ENCODE measurements at places on chromosomes 3 and 15.

DNA sequence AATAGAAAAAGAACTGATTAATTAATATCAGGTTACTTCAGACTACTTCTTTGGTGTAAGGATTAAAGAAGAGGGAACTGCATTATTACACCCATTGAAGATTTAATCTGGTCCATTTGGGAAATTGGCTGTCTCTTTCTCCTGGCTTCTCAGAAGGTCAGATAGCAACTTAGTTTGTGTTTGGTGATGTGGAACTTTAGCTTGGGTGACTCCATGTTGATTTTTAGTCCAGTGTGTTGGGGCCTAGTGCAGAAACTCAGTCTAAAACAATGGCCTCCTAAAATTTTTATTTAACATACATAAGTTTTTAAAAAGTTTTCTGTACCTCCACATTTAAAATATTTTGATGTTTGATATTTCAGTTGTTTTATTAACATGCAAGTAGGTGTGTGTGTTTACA, 27.6 kb upstream of the GPD1L start:
- no peak for DNase-seq

- no peak for DNase-seq
These were observed 101.9 kb upstream of the GALNT15 start for GRCh38 chr3:16072420-16073110.

DNA sequence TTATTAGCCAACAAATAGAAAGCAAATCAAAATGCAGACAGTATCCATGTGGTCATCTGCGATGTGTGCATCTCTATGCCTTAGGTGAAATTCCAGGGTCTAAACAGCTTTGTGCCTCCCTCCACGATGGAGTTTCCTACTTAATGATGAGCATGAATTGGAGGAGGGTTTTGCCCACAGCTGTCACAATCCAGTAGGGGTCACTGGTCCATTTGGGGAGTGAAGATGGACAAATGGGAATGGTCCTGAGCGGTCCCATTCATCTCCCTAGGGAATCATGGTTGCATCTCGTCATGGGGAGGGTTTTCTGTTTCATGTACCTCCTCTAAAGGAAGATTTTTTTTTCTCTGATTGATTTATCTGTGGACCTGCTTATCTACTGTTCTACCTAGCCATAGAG, 358.0 kb downstream of the PTPRG start:
- DNase-seq: no peak

GRCh38 chr3:100080573-100080972, 33.7 kb downstream of the FILIP1L start:
- DNase-seq: no peak

Data from activated CD4-positive, alpha-beta T cell treated with anti-CD3 and anti-CD28 coated beads, Interleukin-10, Interleukin-2, amounts not matched to agents 100 ng/mL and 50 ng/mL, durations not matched to agents 16 hours and 8 hours (primary cell).